ENCODE measurements at places on chromosomes 5 and 9.

DNA sequence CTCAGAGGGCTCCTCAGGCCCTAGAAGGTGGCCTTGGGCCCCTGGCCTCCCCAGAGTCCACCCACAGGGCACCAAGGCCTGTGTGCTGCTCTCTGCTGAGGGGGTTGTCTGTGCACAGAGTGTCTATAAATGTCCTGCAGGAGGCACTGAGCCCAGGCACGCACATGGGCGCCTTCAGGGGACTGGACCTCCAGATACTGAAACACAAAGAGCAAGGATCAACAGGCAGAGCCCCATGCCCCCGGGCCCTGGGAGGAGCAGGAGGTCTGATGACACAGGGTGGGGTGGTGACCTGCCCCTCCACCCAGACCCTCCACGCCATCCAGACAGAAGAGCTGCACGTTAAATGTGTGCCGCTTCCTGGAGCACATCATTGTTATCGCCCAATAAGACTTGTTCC, 64.6 kb upstream of the SIMC1 start:
- no peak for DNase-seq

DNA sequence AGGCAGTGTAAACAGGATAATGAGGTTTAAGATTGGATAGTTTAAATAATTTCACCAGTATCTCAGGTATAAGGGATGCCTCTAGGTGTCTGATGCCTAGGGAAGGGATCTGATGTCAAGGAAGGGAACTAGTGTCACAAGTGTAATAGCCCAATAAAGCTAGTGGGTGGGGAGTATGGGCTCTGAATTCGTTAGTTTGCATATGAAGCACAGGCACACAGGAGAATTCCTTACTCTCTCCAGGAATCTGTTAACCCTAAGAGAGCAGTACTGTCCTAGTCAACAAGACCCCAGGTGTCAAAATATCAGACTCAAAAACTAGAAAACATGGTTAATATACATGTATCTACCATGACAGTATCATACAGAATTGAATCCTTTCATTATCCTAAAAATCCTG, 352.5 kb upstream of the CYLC2 start:
- DNase-seq, result no peak

DNA sequence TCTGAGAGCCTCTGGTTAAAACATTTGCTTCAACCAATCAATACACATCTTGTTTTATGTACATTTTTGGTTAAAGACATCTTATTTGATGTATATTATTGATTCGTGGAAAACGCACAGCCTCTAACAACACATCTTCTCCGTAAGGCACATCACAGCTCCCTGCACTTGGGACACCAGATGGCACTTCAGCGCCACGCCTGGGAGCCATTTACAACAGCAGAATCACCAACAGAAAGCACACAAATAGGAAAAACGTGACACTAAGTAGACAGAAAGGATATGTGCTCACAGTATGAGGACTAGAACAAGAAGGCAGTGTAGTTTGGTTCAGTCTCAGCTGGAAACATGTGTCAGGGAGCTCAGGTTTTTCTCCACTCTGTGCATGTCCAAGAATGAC, 199.7 kb downstream of the ROR2 start:
- no peak for DNase-seq

DNA sequence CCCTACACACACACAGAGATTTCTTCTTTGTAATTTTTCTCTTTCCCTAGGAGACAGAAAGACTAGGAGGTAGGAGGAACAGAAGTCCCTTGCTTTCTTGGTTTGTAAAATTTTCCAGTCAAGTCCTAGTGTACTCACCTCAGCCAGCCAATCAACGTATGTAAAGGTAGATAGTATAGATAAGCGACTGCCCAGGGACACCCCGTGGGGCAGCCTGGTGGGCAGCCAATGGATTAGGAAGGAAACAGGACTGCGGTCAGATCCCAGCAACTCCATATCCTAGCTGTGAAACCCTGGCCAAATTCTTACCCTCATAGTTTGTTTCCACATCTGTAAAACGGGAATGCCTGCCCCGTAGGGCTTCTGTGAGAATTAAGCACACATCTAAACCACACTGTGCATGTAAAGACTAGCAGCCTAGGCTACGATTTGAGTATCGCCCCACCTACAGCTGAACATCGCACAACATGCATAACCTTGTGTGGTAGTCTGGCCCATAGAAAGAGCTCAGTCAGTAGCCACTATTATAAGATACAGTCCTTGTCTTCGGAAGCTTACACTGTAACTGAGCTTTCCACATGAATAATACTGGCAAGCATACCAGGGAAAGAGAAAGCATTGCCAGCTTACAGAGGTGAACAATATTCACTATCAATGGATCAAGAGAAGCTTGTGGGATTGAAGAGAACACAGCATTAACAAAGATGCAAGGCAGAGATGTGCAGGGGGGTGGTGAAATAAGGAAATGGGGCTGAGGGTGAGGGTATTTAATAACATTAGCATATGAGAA, 353.4 kb upstream of the PANK3 start:
- no peak for DNase-seq

- DNase-seq, result no peak
These were observed 30.2 kb upstream of the HSPA9 start for GRCh38 chr5:138605254-138605972.

- DNase-seq, result no peak
These were observed 60.8 kb downstream of the EBF1 start for GRCh38 chr5:159038907-159039306.

All from stimulated activated CD4-positive, alpha-beta T cell treated with anti-CD3 and anti-CD28 coated beads, Interleukin-15, amount 100 ng/mL, for 24 hours (primary cell).